ENCODE measurements at places on chromosomes 6 and 20. TPM values are rescaled to one million over a fixed set of nuclear protein-coding genes. Genes with fewer than 3 reads are reported as not detected.

The RNF182 gene
- total RNA-seq, result 6.4 TPM

The BCAS4 gene
- 47.5 TPM for total RNA-seq

The PGC gene
- total RNA-seq, result not detected

The CD109 gene
- total RNA-seq, result 5.0 TPM

DNA sequence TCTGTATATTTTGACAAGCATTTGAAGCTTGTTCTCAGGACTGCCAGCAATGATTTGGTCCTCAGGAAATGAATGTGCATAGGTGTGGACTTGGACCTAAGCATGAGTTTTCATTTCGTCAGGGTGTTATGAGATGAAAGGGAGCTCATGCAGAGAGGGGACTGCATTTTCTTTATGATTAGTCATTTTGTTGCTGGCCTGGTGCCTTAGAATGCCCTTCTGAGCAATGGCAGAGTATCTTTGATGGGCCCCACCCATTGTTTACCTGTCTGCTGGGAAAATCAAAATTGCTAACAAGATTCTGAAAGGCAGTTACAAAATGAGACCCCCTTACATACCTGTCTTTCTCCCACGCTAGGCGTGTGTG, 51.5 kb upstream of the MTHFD1L start:
- DNase-seq, result peak; percentile 43

- DNase-seq, result peak; percentile 98
Measured at GRCh38 chr6:28985462-28986164, 19.5 kb downstream of the ZNF311 start.

- DNase-seq, result no peak
Measured at GRCh38 chr20:24402188-24402587, 67.2 kb upstream of the SYNDIG1 start.

GRCh38 chr6:87784690-87785089, 82.7 kb upstream of the AKIRIN2 start:
- DNase-seq, result no peak

GRCh38 chr20:4683261-4683660, 38.4 kb upstream of the PRND start:
- no peak for DNase-seq

GRCh38 chr6:74113901-74114300, 417.9 kb downstream of the CD109 start:
- peak; percentile 74 for DNase-seq

Data from IMR-90 (cell line).